ENCODE measurements at places on chromosomes 11 and 22. TPM values are rescaled to one million over a fixed set of nuclear protein-coding genes. Genes with fewer than 3 reads are reported as not detected.

SDHAF2 gene
- polyA plus RNA-seq: 38.1 TPM

MFNG gene
- 9.1 TPM for polyA plus RNA-seq

OR51E2 gene
- polyA plus RNA-seq: 0.34 TPM

PLAAT3 gene
- polyA plus RNA-seq: 5.9 TPM

HSPB2 gene
- polyA plus RNA-seq: 4.3 TPM

IGLL1 gene
- 0.60 TPM for polyA plus RNA-seq

GRCh38 chr22:35521358-35522224 is 19.0 kb upstream of the RASD2 start:
- H3K4me3 ChIP-seq: no peak overlapping the region
- H3K27ac ChIP-seq: no peak overlapping the region
- no peak for DNase-seq
- H3K4me1 ChIP-seq: peaks cover 6% of the 10 kb centered on the region
- no peaks in the 10 kb centered on the region for H3K36me3 ChIP-seq
- no peaks in the 10 kb centered on the region for H3K27me3 ChIP-seq

- no peak overlapping the region for H3K27ac ChIP-seq
- H3K27me3 ChIP-seq: no peaks in the 10 kb centered on the region
- no peak for DNase-seq
- H3K4me3 ChIP-seq: no peak overlapping the region
- H3K36me3 ChIP-seq: no peaks in the 10 kb centered on the region
- no peaks in the 10 kb centered on the region for H3K4me1 ChIP-seq
Measured at GRCh38 chr11:31408201-31408600, 38.5 kb downstream of the DNAJC24 start.

DNA sequence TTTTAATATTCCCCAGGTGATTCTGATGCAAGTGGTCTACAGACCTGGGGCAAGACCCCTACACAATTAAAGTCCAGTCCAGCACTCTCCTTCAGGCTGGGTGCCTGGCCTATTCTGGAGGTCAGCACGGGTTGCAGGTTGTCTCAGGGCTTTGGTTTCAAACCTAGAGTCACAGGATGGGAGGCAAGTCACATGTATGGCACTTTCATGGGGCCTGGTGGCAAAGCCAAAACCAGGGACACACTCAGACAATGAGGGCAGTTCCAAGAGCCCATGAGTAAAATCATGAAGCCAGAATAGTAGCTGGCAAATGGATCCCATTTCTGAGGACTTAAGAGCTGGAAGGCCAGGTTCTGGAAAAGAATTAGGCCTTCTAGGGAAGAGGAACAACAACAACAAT is 96.6 kb downstream of the KCNC1 start:
- H3K27me3 ChIP-seq: no peaks in the 10 kb centered on the region
- H3K27ac ChIP-seq: no peak overlapping the region
- no peaks in the 10 kb centered on the region for H3K36me3 ChIP-seq
- no peak overlapping the region for H3K4me3 ChIP-seq
- no peak for DNase-seq

GRCh38 chr11:63553759-63554158 is 9.4 kb downstream of the PLAAT2 start:
- H3K4me3 ChIP-seq: no peak overlapping the region
- no peak overlapping the region for H3K27ac ChIP-seq
- no peak for DNase-seq

DNA sequence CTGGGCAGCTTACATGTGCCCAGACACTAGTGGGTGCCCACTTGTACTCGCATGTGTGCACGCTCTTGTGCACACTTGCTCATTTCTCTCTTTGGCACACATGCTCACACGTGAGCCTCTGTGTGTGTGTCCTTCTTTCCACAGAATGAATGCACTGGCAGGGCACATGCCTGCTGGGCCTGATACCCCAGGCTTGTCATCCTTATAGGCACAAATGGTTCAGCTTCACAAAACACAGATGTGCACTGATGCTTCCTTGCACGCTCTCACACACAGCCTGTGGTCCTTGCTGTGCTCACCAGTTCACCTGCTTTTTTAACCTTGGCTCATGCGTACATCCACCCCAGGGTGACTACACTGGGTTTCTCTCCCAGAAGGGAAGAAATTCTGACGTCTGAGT is 174.8 kb downstream of the BUD13 start:
- no peak overlapping the region for H3K27ac ChIP-seq
- H3K36me3 ChIP-seq: no peaks in the 10 kb centered on the region
- no peak for DNase-seq
- no peaks in the 10 kb centered on the region for H3K4me1 ChIP-seq
- H3K4me3 ChIP-seq: no peak overlapping the region

- no peaks in the 10 kb centered on the region for H3K27me3 ChIP-seq
- H3K36me3 ChIP-seq: no peaks in the 10 kb centered on the region
- DNase-seq: no peak
- H3K4me1 ChIP-seq: no peaks in the 10 kb centered on the region
Measured at GRCh38 chr11:99098751-99099150, 78.0 kb downstream of the CNTN5 start.

DNA sequence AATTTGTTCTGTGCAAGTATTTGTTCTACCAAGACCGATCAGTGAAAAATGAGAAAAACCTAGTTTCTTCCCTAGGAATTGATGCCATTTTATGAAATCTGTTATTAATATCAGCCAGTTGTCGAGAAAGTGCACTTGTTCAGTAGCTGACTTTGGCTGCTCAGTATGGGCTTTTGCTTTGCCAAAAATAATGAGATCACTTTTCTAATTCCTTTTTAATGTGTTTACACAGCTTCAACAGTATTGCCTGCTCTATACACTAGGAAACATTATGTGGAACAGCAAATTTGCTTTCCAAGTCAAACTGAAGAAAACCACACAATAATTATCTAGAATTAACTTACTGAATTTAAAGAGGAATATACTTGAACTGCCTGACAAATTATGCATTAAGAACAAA is 34.4 kb downstream of the SCUBE2 start:
- peaks cover 3% of the 10 kb centered on the region for H3K36me3 ChIP-seq
- H3K27ac ChIP-seq: no peak overlapping the region
- peaks cover 7% of the 10 kb centered on the region for H3K4me1 ChIP-seq
- H3K27me3 ChIP-seq: no peaks in the 10 kb centered on the region

DNA sequence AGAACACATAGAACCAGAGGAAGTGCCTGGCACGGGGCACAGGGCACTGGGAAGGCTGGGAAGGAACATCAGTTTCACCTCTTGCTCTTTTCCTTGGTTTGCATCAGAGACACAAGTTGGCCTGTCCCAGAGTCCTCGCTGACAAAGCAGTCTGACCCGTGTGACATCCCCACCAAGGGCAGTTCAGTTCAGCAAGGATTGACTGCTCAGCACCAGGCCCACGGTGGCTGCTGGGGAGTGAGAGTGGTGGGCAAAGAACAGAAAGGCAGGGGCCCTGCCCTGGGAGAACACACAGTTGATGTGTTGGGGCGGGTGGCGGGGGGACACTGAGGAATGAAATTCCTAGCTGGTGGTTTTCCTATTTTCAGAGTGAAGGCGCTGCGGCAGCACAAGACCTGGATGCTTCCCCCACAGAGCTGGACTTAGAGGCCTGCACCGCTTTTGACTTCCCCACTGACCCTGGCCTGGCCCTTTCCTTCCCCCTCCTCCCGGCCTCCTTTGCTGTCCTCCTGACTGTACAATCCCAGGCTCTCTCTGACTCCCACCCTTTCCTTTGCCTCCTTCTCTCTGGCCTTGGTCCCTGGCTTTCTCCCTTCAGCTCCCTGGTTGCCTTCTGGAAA is 2.2 kb upstream of the TMPRSS13 start:
- peaks cover 3% of the 10 kb centered on the region for H3K27me3 ChIP-seq
- H3K4me3 ChIP-seq: no peak overlapping the region
- no peak overlapping the region for H3K27ac ChIP-seq
- H3K4me1 ChIP-seq: peaks cover 23% of the 10 kb centered on the region
- no peak for DNase-seq

- H3K27me3 ChIP-seq: no peaks in the 10 kb centered on the region
- no peak overlapping the region for H3K27ac ChIP-seq
- DNase-seq: no peak
Measured at GRCh38 chr11:36565031-36565610, 2.7 kb upstream of the RAG1 start.

DNA sequence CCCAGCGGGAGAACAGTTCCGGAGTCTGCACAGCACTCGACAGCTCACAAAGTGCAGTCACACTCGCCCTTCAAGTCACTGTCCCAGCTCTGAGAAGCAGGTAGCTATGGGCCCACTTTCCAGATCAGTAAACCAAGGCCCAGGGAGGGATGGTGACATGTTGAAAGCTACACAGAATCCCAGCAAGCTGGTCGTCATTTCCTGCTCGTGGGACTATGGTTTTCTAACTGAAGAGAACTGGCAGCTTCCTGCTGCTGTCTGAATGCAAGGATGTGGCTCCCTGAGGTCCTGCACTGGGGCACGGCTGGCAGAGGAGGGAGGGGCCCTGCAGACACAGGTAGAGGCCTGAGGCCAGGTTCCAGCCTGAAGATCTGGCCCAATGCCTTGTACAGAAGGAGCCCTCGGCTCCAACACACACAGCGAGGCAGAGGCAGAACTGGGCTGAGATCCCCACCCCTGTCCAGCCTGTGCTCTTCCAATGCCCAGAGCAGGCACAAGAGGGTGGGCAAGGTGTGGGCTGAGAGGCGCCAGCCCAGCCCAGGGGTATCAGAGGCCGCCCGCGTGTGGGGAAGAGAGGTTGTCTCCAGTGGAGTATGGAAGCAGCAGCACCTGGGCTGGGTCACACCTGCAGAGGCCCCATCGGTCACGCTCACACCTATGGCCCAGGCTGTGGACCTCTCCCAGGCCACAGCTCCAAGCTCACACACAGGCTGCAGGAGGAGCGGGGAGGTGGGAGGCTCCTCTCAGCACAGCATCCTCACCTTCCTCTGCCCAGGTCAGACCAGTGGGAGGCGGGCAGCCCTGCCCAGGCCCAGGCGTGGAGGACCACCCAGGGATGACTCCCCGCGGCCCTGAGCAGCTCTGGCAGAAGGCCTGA is 119.2 kb downstream of the PHF21B start:
- no peak for DNase-seq
- no peaks in the 10 kb centered on the region for H3K36me3 ChIP-seq
- no peak overlapping the region for H3K4me3 ChIP-seq

- no peak overlapping the region for H3K27ac ChIP-seq
- no peaks in the 10 kb centered on the region for H3K27me3 ChIP-seq
- no peak overlapping the region for H3K4me3 ChIP-seq
- H3K36me3 ChIP-seq: no peaks in the 10 kb centered on the region
- no peaks in the 10 kb centered on the region for H3K4me1 ChIP-seq
Measured at GRCh38 chr22:24737582-24737981, 36.9 kb downstream of the PIWIL3 start.

DNA sequence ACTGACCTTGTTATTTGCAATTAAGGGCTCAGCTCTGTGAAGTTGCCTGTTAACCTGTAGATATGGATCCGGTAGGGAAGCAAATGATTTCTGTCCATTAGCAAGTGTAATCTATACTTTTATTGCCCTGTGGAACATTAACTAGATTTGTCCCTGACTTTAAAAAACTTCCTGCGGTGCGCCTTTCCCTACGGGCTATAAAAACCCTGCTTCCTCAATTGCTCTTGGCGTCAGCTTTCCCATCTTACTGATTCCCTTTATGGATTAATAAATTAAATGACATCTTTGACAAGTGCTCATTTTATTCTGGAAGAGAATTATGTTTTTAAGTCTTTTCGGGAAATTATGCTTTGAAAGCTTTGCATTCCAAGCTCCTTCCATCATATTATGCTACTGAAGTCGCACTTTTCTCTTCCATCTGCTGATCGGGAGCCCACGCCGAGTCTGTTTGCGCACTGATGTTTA is 18.3 kb upstream of the CLMP start:
- DNase-seq: no peak
- no peaks in the 10 kb centered on the region for H3K27me3 ChIP-seq
- H3K4me1 ChIP-seq: peaks cover 24% of the 10 kb centered on the region
- H3K27ac ChIP-seq: peak overlapping the region; percentile 39
- H3K4me3 ChIP-seq: peak overlapping the region; percentile 23

DNA sequence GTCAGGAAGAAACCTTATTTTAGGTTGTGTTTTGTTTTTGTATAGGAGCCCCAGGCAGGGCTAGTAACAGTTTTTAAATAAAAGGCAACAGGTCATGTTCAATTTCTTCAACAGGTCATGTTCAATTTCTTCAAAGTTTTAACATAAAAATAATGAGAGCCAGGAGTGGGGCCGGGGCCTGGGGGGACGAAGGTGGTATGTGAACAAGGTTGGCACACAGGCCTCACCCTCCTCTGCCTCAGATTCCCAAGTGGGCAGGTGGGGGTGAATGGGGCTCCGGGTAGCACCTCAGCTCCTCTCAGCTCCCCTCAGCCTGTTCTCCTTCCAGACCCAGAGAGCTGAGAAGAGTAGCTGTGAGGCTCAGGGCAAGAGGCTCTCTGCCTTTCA is 4.4 kb downstream of the DERL3 start:
- peaks cover 13% of the 10 kb centered on the region for H3K4me1 ChIP-seq
- no peak for DNase-seq
- H3K27ac ChIP-seq: no peak overlapping the region
- H3K36me3 ChIP-seq: peaks cover 61% of the 10 kb centered on the region
- H3K4me3 ChIP-seq: no peak overlapping the region

- H3K27me3 ChIP-seq: no peaks in the 10 kb centered on the region
- peaks cover 37% of the 10 kb centered on the region for H3K4me1 ChIP-seq
- peak overlapping the region; percentile 76 for H3K27ac ChIP-seq
Measured at GRCh38 chr22:50308597-50308935, 1.1 kb upstream of the PLXNB2 start.

- no peak overlapping the region for H3K4me3 ChIP-seq
- no peak for DNase-seq
- no peaks in the 10 kb centered on the region for H3K4me1 ChIP-seq
Measured at GRCh38 chr11:11374358-11375148, 21.5 kb upstream of the CSNK2A3 start.

DNA sequence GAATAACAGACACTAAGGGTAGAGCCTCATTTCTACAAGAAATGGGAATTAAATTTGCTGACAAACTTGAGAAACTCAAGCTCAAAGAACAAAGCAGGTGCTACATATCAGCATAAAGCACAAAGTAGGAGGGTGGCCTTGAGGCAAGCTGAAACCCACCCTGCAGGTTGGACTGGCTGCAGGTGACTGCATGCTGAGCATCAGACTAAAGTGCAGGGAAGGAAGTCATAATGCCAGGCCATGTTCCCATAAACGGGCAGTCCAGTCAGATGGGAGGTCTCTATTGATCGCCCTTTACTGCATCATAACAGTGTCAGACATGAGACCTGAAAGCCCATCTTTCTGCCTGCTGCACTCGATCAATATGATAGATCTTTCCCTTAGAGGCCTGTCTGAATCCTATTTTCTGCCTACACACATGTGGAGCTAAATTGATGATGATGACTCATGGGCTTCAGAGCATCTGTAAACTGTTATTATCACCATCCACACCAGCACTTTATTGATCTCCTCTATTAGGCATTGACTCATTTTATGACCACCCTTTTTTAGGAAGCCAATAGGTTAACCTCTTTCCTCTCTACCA is 224.5 kb upstream of the DDI1 start:
- no peaks in the 10 kb centered on the region for H3K27me3 ChIP-seq
- H3K4me3 ChIP-seq: no peak overlapping the region
- DNase-seq: no peak
- H3K4me1 ChIP-seq: no peaks in the 10 kb centered on the region
- no peak overlapping the region for H3K27ac ChIP-seq

GRCh38 chr11:69477086-69477485 is 4.4 kb upstream of the LINC01488 start:
- H3K27ac ChIP-seq: peak overlapping the region; percentile 42
- H3K4me1 ChIP-seq: peaks cover 48% of the 10 kb centered on the region
- H3K36me3 ChIP-seq: peaks cover 6% of the 10 kb centered on the region
- H3K27me3 ChIP-seq: no peaks in the 10 kb centered on the region
- peak overlapping the region; percentile 44 for H3K4me3 ChIP-seq
- peak; percentile 84 for DNase-seq
